ENCODE measurements at places on chromosomes 12 and 14.

DNA sequence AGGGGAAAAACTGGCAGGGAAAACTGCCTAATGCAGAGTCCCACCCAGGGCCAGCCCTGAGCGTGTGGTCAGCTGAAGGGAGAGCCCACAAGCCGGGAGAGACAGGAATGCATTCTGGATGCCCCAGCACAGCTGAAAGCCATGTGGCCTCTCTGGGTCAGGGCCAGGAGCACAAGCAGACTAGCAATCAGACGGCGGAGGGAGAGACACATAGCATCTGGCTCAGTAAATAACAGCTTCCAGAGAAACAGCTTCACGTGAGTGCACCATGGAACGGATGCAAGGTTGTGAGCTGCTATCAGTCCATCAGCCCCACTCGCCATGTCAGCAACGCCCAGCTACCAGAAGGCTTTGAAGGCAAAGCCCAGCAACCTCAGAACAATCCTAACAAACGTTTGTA is 28.2 kb upstream of the TMEM106C start:
- DNase-seq, result peak; percentile 58

DNA sequence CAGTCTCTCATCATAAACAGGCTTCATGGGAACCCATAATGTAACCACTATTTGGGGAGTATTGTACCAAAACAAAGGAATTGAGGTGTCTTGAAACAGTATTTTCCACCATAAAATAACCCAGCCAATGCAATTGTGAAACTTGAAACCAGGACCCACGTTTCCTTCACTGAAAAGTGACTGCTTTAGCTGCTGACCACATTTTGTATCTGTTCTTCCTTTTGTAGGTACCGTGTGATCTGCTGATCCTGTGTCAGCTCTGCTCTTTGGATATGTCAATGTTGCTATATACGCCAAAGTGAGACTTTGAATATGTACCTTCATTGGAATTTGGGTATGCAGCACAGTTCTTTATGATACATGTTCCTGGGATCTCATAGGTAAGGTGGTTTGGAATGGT is 95.1 kb upstream of the CNTN1 start:
- DNase-seq, result no peak

- DNase-seq, result no peak
Measured at GRCh38 chr12:75194250-75194649, 15.4 kb downstream of the KCNC2 start.

- DNase-seq, result no peak
Measured at GRCh38 chr14:61887628-61888027, 125.4 kb downstream of the SNAPC1 start.

GRCh38 chr14:35940291-35940690 is 114.2 kb downstream of the BRMS1L start:
- no peak for DNase-seq

DNA sequence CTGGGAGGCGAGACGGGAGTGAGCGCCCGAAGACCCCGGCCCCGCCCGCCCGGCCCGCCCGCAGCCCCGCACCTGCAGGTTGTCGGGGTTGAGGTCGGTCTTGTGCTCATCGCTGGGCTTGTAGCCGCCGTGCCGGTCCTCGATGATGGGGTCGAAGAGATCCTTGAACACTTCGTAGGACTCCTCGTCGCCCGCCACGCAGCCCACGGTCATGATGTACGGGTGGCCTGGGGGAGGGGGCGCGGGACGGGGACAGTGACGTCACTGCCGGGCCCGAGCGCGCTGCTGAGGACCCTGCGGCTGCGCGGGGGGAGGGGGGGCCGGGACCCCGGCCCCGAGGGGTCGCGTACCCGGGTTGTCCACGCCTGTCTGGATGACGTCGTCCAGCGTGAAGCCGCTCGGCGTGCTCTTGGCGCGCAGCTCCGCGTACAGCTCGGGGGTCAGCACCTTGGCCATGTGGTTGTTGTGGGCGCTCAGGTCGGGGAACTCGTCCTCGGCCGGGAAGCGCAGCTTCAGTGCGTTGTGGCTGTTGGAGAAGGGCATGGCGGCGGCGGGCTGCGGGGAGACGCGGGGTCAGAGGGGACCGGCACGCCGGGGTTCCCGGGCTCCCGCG is 573 bp downstream of the CKB start:
- DNase-seq, result no peak

All from AG04449 (cell line).